ENCODE measurements at places on chromosomes 13 and 19.

DNA sequence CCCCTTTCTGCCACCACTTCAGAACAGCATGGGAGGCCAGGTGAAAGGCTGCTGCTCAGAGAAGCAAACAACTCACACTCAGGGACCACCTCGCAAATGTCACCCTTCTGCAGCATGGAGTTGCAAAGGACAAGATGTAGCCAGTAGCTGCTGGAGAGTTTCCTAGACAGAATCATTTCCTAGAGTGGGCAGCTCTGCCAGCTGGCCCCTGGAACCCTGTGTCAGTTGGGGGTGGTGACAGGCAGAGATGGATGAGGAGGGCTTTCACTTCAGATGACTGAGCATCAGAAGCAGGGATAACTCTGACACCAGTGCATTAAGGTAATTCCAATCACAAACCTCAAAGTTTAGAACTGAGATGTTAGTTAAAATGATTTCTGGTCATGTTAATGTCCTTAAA is 34.4 kb upstream of the EPHX3 start:
- DNase-seq, result no peak

GRCh38 chr19:10625003-10625761 is at the start of gene SLC44A2:
TSS of gene SLC44A2 (plus strand) at chr19:10625553. CDS start at chr19:10625634, 81 bp downstream.
- no peak for DNase-seq

GRCh38 chr13:35791184-35791851 is 314.8 kb upstream of the MAB21L1 start:
- DNase-seq, result no peak

DNA sequence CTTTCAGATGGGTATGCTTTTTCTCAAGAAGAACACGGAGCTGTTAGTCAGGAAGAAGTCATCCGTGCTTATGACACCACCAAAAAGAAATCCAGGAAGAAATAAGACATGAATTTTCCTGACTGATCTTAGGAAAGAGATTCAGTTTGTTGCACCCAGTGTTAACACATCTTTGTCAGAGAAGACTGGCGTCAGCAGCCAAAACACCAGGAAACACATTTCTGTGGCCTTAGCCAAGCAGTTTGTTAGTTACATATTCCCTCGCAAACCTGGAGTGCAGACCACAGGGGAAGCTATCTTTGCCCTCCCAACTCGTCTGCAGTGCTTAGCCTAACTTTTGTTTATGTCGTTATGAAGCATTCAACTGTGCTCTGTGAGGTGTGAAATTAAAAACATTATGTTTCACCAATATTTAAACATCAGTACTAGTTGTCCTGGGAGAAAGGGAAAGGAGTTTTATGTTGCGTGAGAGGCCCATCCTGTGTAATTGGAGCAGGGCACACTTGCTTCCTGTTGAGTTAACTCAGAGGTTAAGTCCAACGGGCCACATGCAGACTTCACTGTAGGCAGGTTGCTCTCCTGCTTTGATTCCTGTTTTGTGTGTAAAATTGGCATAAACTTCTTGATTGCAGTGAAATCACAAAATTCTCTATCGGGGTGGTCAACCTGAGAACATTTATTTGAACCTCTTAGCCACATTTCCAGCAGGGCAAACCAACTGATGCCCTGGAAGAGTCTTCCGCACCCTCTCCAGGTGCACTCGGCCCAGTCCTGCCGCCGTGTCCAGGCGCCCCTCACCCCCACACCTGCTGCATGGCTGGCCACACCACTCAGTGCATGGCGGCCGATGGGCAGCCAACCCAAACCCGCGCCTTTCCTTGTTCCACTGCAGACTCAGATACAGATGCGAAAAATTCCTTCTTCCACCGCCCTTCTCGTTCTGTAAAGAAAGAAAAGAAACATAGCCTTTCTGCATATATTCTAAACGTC is 31.6 kb downstream of the SHISA2 start:
- no peak for DNase-seq

- DNase-seq, result no peak
Observed at GRCh38 chr19:58083021-58083420, 15.0 kb downstream of the ZSCAN18 start.

- no peak for DNase-seq
Observed at GRCh38 chr13:91347996-91348905, 764 bp downstream of the MIR17HG start.

- no peak for DNase-seq
Observed at GRCh38 chr19:54482889-54483288, 9.8 kb upstream of the CDC42EP5 start.

GRCh38 chr13:61180234-61180633 is 235.4 kb downstream of the PCDH20 start:
- no peak for DNase-seq

- DNase-seq, result no peak
Observed at GRCh38 chr19:48398102-48398374, 4.6 kb downstream of the GRIN2D start.

GRCh38 chr19:4051175-4052101 is 15.3 kb downstream of the ZBTB7A start:
- peak; percentile 44 for DNase-seq

- DNase-seq, result no peak
Observed at GRCh38 chr13:27264181-27264580, 6.4 kb upstream of the RASL11A start.

- no peak for DNase-seq
Observed at GRCh38 chr13:22062478-22063205, 391.8 kb downstream of the FGF9 start.

DNA sequence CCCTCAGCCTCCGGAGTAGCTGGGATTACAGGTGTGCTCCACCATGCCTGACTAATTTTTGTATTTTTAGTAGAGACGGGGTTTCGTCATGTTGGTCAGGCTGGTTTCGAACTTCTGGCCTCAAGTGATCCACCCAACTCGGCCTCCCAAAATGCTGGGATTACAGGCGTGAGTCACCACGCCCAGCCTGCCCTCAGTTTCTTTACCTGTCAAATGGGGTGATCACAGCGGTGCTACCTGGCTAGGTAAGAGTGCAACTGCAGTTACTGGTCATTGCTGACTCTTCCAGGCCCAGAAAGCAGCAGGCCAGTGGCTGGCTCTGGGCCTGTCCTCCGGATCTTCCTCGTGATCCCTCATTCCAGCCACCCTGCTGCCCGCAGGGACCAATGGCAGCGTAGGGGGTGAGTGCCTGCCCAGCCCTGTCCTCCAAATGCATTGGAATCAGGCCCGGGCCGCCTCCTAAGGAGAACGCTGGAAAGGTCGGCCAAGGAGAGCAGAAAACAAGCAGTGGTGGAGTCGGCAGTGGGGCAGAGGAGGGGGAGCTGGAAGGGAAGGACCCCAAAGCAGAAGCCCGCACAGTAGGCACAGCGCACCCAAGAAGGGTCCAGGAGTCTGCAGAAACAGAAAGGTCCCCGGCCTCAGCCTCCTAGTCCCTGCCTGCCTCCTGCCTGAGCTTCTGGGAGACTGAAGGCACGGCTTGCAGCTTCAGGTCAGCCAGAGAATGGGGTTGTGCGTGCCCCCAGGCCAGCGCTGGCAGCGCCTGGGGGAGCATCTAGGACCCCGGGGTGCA is 1.8 kb upstream of the SLC27A1 start:
- DNase-seq, result no peak

Data from HepG2 (cell line).